ENCODE measurements at places on chromosomes 16 and 17. TPM values are rescaled to one million over a fixed set of nuclear protein-coding genes. Genes with fewer than 3 reads are reported as not detected.

- no peak for DNase-seq
Measured at GRCh38 chr16:12094537-12095265, 118.2 kb downstream of the SNX29 start.

- no peak for DNase-seq
Measured at GRCh38 chr17:65797101-65797500, 235.7 kb upstream of the AXIN2 start.

GRCh38 chr17:81359218-81359617, 36.0 kb upstream of the BAHCC1 start:
- no peak for DNase-seq

Gene TBC1D3E
- polyA plus RNA-seq, result not detected

Gene TXNDC11
- 70.9 TPM for polyA plus RNA-seq

Gene ZNF23
- 7.3 TPM for polyA plus RNA-seq
